ENCODE measurements at places on chromosomes 4 and X.
A peak's percentile ranks its signal among the peaks of the same experiment; 100 is the strongest.

DNA sequence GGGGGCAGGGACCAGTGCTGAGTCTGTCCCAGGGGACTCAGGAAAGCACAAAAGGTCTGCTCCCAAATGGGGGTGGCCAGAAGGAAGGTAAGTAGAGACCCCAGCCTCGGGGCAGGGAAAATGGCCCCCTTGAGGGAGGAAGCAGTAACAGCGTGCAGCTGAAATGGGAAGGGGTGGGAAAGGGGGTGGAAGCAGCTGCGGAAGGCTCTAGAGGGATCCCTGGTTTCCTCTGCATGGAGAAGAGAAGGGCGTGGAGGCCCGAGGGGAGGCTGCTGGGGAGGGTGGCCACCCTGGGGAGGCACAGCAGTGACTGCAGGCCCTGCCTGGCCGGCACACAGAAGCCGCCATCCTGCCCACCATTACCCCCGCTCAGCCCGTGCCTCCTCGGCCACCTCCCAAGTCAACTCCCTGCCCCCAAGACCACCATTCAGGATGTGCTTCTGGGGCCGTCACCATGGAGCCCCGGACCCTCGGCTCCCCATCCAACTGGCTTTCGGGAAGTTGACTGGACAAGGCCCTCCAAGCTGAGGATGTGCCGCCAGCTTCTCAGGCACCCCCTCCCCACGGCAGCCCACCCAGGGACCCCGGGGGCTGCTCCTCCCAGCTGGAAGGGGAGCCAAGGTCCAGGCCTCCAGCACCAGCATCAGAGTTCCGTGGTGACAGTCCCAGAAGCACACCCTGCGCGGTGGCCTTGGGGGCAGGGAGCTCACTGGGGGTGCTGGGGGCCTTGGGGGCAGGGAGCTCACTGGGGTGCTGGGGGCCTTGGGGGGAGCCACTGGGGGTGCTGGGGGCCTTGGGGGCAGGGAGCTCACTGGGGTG is 23.6 kb downstream of the CFAP99 start:
- DNase-seq, result no peak

- no peak for DNase-seq
Observed at GRCh38 chr4:24809815-24810405, 14.5 kb downstream of the SOD3 start.

GRCh38 chr4:123398066-123398852 is 1.7 kb downstream of the SPRY1 start:
- DNase-seq, result peak; percentile 74

GRCh38 chr4:17491196-17491595 is 20.7 kb downstream of the QDPR start:
- DNase-seq, result no peak

GRCh38 chr4:19520939-19521520 is 730.7 kb upstream of the SLIT2 start:
- no peak for DNase-seq

DNA sequence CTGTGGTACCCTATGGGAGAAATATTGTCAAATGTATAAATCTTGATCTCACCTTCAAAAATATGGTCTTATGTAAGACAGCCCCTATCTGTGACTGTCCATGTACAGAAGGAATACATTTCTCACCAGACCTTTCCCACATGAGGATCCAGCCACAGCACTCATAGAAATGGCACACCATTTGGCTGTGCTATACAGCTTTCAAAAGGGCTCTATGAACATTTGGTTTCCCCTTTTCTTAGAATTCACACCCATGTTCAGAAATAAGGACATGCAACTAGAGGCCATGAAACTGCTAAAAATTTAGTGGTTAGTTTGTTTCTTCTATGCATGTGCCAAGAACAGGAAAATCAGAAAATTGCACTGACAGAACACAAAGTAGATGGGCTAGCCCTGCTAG is 62.7 kb downstream of the ANTXR2 start:
- no peak for DNase-seq

DNA sequence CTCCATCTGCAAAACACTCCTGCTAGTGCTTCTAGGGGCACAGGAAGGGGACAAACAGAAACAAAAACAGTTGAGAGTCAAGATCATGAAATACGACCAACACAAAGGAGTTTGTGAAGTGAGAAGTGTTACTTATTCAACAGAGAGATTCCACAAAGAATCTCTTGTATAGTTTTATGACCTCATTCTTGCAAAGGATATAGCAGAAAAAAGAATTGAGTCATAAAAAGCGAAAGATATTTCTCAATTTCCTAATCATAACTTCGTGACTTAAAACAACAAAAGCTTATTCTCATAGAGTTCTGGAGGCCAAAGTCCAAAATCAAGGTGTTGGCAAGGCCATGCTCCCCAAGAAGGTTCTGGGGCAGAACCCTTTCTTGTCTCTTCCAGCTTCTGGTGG is 40.7 kb downstream of the TIGD4 start:
- peak; percentile 9 for DNase-seq

DNA sequence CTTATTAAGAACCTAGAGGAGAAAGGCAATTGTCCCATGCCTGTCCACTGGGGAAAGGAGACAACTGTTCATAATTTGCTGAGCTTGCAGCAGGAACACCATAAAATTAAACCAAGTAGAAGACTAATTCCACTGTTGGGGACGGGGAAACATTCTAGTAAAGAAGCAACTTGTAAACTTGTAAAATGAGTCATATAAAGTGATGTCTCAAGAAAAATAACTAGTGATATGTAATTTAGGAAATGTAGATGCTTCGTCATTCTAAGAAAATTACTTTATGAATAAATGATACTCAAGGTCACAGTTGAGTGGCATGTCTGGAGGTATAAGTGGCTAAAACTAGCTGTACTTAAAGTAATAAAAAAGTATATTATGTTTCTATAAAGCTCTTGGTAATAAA is 121.2 kb upstream of the MID1 start:
- DNase-seq, result no peak

- DNase-seq, result no peak
Observed at GRCh38 chrX:42079968-42080367, 156.6 kb upstream of the CASK start.

GRCh38 chr4:3340038-3340699 is 47.3 kb downstream of the RGS12 start:
- no peak for DNase-seq

DNA sequence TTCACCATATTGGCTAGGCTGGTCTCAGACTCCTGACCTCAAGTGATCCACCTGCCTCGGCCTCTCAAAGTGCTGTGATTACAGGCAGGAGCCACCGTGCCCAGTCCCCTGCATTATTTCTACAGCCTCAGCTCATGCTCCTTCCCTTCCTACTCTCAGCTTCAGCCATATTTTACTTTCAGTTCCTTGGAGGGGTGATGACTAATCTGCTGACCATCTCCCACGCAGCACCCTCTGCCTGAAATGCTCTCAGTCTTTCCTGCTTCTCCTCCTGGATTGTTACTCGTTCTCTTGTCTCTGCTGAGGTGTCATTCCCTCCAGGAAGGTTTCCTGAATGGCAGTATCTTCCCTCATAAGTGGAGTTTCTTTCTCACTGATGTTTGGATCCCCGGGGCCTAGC is 63.3 kb downstream of the MOSPD2 start:
- peak; percentile 78 for DNase-seq

DNA sequence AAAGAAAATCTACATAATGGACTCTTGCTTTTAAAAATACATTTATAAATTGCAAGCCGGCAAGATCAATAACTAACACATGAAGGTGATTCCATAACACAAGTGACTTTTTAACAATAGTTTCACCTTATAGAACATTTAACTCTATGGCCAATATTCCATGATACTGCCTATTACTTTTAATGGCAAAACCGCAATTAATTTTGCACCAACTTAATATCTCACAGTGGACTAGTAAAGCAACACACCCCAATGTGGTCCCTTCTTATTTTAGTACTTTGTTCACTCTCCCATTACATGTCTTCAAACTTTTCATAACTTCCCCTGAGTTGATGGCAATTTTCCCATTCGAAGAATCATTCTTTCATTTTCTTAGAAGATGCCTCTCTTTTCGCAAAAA is 351.6 kb upstream of the F9 start:
- no peak for DNase-seq

DNA sequence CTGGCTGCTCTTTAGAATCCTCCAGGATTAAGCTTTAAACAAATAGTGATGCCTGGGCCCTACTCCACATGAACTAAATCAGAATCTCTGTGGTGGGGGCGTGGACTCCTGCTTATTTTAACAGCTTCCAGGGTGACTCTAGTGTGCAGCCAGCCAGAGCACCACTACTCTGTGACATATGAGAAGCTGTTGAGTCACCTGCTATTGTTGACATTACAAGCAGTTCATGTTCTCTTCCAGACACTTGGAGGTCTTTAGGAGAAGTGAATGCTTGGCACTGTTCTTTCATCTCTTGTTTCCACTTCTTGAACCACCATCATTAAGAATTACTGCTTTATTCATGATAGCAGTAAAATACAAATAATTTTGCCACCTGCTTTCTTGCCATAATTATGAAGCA is 426 bp upstream of the C4orf51 start:
- no peak for DNase-seq

GRCh38 chr4:77734928-77735327 is 84.2 kb downstream of the CNOT6L start:
- peak; percentile 96 for DNase-seq

DNA sequence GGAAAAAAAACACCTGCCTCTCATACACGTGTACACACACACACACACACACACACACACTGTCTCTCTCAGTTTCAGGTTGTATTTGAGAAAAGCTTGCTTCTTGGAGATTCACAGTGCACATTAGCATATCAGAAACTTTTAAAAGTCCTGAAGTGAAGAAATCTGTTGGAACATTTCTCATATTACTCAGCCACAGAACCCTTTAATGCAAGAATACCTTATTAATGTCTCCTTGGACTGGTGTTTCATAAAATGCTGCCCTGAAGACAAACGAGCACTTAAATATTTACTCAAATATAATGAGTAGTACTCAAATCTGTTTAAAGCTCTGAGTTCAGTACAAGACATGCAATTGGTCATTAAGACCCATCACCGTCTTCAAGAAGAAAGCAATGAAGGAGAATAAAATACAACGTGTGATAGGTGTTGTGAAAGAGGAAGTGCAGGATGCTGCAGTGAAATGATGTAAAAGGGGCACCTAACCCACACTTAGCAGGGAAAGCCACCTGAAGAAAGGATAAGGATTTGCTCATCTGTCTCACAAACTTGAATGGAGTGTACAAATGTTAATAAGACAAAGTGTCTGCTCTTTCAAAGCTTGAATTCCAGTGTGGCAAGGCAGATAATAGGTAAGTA is 57.0 kb downstream of the DCLK2 start:
- DNase-seq, result no peak

DNA sequence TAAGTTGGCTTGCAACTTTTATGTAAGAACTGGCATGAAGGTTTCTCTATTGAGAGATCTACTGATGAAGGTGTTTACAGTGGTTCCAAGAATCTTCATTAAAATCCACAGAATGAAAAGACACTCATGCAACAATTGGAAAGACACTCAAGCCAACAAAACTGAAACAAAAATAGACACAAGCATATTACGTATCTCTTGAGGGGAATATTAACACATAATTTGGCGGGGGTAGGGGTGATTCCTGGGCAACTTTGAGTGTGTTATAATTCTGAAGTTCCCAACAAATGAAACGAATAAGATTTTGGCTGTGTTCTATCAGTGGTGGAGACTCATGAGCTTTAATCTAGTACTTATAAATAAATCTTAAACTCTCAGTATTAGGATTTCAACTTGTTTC is 75.1 kb downstream of the SPATA18 start:
- DNase-seq, result no peak

Data from inflammatory macrophage treated with lipopolysaccharide for 4 hours (primary cell).